Left lung (tissue), 14 donors: ENCODE measurements at places on chromosomes 1 and 21.
A peak's percentile ranks its signal among the peaks of the same experiment; 100 is the strongest.

DNA sequence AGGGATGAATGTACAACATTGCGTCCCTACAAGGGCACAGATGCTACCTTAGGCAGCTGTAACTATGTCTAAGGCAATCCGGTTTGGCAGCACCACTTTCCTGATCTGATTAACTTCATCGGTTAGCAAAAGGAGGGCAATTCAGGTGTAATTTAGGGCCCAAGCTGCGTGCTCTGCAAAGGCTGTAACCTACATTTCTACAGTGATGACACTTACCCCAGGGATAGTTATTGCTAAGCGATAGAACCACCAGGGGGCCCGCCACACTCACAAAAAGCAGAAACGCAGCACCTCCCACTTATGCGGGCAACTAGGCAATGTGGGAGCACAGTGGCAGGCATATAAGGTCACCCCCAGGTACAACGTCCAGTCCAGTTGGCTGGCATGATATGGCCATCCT lies 113.5 kb downstream of the GDAP2 start:
- DNase-seq = no peak

DNA sequence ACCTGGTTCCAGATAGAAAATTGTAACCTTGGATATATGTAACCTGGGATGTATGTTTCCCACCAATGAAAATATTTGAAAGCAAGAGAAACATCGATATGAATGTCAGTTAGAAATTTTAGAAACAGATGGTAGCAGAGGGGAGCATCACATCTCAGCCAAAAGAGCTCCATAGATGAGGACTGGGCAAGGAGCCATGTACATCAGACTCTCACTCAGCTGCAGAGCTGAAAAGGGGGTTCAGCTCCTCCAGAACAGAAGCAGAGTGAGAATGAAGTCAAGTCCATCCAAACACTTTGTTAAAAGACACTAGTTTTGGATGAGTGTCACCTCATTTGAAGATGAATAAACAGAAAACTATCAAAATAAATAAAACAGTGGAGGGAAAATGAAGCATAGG lies 202.4 kb downstream of the HMCN1 start:
- no peak for DNase-seq

DNA sequence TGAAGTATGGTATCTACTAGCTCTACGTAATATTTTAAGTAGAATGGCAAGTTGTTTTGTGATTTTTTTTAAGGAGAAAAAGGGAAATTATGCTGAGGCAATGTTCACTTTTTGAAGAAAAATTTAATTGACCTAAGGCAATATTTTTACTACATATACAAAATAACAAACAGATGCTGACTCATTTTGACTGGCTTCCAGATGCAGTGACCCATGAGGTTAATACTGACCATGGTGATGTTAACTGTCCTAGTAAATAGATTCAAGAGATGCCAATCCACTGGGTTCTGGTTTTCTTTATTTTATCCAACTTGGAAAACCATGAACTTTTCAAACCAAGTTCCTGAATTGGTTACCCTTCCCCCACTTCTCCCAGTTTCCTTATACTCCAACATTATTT lies 154.9 kb downstream of the CRB1 start:
- DNase-seq = no peak

DNA sequence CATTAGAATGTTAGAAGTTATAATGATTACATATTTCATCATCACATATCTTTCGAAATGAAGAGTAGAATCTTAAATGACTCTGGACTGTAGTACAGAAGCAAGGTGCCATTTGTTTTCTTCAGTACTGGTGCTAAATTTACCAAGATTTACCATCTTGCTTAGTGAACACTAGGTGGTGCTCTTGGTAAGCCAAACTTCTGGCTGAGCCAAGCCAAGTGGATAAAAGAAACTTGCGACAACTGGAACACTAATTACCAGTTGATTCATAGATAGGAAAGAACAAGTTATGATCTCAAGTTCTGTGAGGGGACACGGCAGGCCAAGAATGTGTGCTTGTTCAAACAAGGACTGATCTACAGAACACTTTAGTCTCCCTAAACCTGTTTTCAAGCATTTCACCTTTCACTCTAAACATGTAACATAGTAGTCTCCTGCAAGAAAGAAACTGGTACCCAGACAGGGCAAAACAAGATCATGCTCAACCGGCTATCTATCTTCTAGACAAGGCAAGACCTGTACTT lies 19.8 kb downstream of the SPRTN start:
- DNase-seq = peak; percentile 63

- no peak for DNase-seq
Measured at GRCh38 chr1:192527111-192527795, 48.3 kb upstream of the RGS1 start.

DNA sequence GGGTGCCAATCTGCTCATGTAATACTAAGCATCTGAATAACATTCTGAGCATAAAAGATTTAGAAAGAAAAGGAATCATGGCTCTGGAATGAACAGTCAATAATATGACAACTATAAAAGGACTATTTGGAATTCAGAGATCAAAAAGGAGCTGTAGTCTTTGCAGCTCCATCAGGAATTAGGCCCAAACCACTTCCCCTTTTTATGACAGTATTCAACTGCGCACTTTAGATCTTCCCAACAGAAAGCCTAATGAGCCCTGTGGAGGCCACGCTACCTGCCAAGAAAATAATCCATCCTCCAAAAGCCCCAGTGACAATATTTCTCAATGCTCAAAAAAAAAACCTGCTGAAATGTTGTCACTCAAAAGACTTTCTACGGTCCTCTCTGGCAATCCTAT lies 163.2 kb downstream of the SNX7 start:
- DNase-seq = no peak

- DNase-seq = no peak
Measured at GRCh38 chr1:40868051-40868723, 6.0 kb upstream of the CITED4 start.

DNA sequence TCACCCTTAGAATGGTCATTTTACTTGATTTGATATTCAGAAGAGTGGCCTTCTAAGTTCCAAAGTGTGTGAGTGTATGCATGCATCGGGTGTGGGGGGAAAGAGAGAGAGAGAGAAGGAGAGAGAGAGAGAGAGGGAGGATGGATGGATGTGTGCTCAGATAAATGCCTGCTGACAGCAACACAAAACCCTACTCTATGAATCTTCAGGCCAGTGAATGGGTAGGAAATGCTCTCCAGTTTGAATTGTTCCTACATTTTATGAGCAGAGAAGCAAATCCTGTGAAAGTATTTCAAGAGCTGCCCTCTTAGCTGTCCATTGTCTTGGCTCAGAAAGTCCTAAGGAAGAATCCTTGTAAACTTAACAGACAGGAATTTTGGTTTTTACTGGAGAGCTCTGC lies 7.4 kb downstream of the JAM2 start:
- no peak for DNase-seq
